CD4-positive, alpha-beta T cell treated with Interleukin-6 for 4 hours (primary cell): ENCODE measurements at places on chromosomes 7 and 10.

DNA sequence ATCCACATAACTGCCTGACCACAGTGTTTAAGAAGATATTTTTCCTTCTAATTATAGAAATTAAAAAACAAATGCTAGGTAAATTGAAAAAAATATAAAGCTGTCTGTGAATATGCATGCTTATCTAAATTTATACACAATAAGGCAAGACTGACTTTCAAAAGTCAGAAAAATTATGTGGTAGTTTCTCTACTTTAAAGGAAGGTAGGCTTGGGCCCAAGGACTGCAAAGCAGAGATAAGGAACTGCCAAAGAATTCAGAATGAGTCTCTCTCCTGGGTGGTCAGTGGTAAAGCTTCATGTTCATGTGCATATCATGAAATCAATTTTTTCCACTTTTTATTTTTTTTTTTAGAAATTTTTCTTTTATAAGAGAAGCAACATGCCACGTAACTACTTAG, 998.6 kb downstream of the REEP3 start:
- DNase-seq, result no peak

DNA sequence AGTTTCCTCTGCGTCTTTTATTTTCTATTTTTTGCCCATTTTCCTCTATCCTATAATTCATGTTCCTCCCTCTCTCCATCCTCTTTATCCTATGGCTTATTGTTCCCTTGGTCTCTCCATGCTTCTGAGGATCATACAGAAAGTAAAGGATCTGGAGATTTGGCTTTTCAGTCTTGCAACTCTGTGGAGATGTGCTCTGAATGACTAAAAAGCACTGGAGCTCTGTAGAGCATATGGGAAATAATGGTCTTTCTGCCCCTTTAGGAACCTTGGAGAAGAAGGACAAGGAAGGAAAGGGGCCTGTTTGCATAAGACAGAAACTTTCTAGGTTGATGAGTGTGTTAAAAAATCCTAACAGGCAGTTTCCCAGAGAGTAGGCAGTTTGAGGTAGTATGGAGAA, 120.1 kb downstream of the PHTF2 start:
- no peak for DNase-seq

- DNase-seq, result no peak
Observed at GRCh38 chr7:4862156-4862555, 326 bp upstream of the PAPOLB start.

- no peak for DNase-seq
Observed at GRCh38 chr7:10708447-10708846, 265.2 kb upstream of the PHF14 start.

DNA sequence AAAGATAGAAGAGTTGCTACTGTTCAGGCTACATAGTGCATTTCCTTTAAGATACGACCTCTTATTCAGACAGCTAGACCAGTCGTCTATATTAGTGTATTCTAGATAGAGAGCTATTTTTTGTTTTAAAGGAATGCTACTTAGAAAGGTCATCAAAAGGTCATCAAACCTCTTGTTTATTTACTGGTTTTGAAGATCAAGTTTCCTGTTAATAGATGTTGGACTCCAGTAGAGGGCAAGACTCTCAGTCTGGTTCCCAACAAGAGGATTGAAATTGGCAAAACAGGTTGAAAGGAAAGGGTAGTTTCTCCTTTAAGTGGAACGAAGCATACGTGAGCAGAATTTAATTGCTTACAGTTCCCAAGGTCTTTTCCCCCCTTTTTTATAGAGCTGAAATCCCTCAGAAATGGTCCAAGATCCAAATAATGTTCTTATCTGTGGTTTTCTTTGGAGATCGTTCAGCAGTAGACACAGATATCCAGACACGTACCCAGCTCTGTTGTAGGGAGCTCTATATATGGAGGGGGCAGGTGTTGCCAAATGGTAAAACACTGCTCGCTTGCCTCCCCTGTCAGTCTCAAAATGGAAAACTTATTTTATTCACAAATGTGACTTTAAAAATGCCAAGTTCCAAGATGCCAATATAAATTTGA, 37.2 kb downstream of the BAMBI start:
- DNase-seq, result no peak
